Frontal cortex (tissue), 4 donors: ENCODE measurements at places on chromosomes 7 and 10. TPM values are rescaled to one million over a fixed set of nuclear protein-coding genes. Genes with fewer than 3 reads are reported as not detected.

GRCh38 chr10:76743169-76743568 lies 894.4 kb downstream of the KCNMA1 start:
- no peak for DNase-seq

GRCh38 chr10:116857156-116857555 lies 7.9 kb downstream of the ENO4 start:
- DNase-seq: no peak

The ELFN1 gene
- total RNA-seq: 5.7 TPM

DNA sequence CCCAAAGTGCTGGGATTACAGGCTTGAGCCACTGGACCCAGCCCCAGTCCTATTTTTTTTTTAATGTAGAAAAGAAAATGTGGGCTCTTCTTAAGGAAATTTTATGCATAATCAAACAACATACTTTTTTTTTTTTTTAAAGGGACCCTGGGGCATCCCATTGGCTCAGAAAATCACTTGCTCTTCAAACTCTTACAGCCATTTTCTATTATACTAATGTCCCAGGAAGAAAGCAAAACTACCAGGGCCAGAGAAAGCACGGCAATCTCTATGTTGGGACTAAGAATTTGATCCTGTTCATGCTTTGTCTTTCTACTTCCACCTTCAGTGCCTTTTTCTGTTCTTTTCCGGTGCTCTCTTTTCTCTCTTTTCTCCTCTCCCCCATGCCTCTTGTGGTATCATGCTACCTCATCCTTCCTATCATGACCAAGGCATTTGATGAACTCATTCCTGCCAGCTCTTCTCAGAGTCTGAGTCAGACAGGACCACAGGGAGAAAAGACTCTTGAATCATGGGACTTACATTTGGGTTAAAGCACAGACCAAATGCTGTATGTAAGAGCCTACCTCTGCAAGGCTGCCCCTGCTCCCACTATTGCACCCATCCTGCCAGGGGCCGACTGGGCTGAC lies 76.4 kb upstream of the CCNY start:
- no peak for DNase-seq

GRCh38 chr10:129329385-129330055 lies 137.5 kb upstream of the MGMT start:
- no peak for DNase-seq

GRCh38 chr10:44458671-44459413 lies 73.9 kb upstream of the CXCL12 start:
- DNase-seq: no peak

DNA sequence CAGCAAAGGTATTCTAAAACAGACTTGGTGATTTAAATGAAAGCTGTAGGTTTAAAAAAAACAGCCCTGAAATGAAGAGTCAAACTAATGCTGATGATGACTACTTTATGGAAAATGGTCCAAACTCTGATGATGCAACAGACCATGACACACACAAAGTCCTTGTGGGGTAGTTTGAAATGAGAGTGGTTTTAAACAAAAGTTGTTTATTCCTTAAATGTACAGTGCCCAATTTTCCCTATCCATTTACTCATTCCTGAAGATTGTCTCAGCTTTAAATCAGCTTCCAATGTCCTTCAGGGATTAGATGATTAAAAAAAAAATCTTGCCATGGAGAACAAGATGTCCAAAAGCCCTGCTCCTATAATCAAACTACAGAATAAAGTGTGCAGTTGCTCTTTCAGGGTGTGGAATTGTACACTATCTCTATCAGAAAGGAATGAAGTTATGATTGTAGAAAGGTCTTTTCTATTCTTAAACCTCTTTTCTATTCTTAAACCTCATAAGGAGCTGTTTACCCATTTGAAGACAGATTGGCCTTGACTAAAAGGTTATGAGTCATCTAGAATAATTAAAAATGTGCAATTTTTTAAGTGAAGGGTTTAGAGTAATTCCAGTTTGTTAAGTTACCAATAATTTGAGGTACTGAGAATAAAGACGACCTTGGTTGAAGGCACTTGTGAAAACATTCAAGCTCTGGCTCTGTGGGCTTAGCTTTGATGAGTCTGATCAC lies 70.2 kb upstream of the ITGA8 start:
- DNase-seq: no peak

DNA sequence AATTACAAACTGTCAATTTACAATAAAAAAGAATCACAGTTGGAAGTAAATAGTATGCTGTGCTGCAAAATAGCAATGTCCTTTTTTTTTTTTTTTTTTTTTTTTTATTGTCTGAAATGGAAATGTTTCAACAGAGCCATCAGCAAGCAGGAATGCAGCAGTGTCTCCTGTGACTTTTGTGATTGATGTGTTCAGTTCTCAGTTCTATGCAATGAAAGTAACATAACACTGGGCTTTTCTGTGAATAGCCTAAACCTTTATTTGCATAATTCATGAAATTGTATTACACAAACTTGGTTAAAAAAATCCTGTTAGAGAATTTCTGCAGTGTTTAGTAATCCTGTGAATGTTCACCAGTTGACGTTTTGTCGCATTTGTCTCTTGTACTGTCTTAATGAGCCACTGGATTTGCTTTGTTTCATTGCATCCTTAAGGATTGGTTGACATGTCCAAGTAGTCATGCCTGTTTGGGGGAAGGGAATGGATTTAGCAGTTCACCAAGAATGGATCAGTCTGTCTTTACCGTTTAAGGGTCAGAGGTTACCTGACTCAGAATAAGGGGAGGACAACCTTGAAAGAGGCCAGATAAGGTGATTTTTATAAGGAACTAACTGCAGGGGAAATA lies 192.7 kb downstream of the MLLT10 start:
- no peak for DNase-seq

The OGDHL gene
- 6.9 TPM for total RNA-seq

DNA sequence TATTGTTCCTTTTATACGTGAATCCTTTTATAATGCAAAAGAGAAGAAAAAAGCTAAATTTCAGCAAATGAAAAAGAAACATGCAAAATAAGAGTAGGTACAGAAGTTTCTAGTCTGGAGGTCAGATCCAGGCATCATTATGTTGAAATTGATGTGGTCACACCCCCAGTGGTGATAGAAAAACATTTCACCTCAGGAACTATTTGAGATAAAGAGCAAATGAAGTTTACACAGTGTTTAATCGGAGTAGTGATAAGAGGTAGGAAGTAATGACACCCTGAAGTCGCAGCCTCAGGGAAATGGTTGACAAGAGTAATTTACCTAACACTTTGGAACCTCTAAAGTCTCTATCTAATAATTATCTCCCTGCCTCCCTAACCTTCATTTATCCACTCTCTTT lies 536.0 kb upstream of the STEAP1 start:
- DNase-seq: no peak

DNA sequence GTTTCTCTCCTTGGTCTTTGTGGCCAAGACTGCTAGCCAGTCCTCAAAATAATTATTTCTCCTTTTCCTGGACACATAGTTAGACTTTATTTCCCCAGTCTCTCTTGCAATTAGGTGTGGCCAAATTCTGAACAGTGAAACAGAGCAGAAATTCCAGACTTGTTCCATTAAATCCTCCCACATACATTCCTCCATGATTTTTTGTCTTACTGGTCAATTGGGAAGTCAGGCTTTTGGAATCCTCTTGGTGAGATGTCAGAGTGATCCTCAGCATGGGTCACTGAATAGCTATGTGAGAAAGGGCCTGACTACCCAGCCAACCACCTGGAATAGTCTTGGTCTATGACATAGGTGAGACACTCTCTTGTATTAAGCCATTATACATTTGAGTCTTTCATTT lies 164.2 kb downstream of the DGKI start:
- no peak for DNase-seq

DNA sequence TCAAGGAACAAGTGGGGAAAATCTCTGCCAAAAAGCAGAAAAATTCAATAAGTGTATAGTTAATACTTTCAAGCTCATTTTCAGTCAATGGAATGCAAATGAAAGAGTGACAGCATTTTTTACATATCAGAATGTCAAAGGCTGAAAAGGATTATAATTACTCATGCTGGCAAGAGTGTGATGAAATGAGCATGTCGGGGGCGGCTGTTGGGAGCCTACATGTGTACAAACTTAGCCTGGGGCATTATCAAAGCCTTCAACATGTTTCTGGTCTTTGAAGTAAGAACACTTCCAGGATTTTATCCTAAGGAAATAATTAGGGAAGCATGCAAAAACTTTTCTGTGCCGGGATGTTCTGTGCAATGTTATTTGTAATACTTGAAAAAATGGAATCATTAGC lies 221.7 kb upstream of the LYZL1 start:
- DNase-seq: no peak

GRCh38 chr7:79529214-79529880 lies 75.9 kb upstream of the MAGI2 start:
- no peak for DNase-seq

DNA sequence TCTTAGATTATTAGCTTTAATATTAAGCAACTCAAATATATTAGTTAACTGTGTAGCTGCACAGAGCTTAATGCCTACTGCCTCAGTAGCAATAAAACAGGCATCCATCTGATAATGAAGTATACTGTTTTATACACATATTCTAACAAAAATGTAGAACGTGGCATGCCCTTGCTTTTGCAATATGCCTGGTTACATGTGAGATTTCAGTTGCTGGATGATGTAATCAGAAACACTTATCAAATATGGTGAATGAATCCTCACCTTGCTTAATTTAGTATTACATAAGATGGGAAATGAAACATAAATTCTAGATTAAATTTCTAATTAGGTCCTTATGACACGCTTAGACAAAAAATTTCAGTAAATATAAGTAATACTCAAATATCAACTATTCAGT lies 8.0 kb downstream of the DNAJC1 start:
- no peak for DNase-seq

GRCh38 chr10:70747192-70747965 lies 37.8 kb downstream of the TBATA start:
- DNase-seq: no peak

DNA sequence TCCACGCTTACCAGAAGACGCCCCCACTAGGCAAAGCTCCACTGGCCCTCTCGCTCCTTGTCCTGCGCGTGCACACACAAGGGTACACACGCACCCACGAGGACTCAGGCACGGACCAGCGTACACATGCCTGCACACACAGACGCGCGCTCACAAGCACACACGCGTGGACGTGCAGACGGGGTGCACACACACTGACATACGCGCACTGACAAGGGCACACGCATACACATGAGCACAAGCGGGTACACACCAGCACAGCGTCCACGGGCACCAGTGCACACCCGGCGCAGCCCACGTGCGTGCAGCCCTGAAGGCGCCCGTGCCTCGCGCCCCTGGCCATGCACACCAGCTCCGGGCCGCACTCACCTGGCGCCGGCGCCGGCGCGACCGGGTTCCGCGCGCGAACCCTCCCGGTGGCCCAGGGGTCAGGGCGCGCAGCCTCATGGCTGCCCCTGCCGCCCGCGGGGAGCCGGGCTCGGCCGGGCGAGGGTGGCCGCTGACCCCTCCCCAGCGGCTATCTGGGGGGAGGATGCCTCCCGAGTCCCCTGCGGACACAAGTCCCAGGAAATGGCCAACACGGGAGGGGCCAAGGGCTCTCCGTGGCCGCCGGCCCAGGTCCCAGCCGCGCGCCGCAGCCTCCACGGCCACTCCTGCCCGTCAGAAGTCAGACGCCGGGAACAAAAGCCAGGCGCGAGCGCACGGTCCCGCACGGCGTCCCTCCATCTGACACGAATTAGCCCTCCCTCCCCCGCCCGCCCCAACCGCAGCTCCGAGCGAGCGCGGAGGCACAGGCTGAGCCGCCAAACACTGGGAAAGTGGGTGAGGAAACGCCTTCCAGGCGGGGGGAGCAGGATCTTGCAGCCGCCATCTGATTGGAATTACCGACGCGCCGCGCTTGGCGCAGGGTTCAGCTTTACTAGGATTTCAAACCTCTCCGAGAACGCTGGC lies 45.0 kb downstream of the TNS3 start:
- DNase-seq: peak; percentile 34

The TAF3 gene
- 2.4 TPM for total RNA-seq

GRCh38 chr10:21499701-21500577 lies 25.5 kb downstream of the SKIDA1 start:
- DNase-seq: no peak

The CRTAC1 gene
- 7.3 TPM for total RNA-seq

The HMX3 gene
- total RNA-seq: not detected

DNA sequence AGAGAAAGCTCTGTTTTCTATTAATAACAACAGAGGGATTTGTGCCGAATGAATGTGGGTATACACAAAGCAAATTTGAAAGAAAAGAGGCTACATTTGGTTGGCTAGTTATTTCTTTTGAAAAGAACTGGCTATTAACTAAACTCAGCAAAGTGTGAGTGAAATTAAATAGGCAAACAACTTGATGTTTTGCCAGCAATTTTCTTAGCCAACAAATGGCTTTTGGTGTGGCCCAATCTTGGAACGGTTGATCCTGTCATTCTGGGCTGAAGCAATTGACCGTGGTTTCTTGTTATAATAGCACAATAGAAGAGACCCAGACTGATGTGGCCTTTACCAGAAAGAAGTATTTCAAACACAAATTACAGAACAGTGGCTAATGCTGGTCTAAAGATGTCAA lies 898.6 kb downstream of the KCNMA1 start:
- no peak for DNase-seq

The AKR1E2 gene
- total RNA-seq: 74.2 TPM

DNA sequence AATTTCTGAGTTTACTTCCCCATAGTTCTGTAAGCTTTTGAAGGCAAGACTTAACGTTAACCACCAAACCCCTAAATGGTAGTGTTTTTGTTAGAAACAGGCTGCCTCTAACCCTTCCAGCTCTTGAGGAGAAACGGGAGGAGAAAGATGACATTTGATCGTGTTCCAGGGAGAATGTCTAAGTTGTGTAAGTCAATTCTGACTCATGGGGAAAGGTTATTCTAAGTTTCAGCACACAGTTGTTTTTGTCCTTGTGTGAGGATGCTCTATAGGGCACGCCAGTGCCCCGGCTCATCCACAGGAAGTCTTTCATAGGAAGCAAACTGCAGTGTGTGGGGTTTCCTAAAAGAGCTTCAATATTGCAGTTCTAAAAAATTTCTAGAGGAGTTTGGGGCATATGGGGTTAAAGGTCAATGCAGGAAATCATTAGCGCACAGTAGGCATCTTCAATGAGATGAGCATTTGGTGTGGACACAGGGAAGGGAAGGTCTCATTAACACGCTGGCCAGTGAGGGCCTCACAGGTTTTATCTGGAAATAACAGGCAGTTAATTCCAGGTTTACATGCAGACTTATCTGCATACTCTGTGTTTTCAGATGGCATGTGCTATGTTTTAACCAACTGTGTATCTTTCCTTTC lies 638.2 kb upstream of the IGFBP3 start:
- no peak for DNase-seq

The GRID2IP gene
- total RNA-seq: 0.41 TPM

The RPEL1 gene
- total RNA-seq: not detected

DNA sequence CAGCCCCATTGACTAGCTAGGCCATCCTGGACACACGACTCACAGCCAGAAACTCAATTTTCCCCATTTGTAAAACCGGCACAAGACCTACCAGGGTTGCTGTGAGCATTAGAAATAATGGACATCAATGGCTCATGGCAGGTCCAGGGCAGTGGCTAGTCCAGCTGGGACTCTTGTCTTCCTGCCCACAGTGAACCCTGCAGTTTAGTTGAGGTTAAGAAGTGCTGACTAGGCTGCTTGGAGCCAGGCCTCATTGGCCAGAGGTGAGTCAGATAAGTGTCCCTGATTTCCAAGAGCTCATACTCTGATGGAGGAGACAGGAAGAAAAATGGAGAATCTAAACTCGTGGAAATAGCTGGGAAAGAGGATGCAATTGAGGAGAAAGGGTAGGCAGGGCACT lies 123.4 kb upstream of the ZNF92 start:
- no peak for DNase-seq

The TMEM196 gene
- 18.8 TPM for total RNA-seq

The IFT22 gene
- total RNA-seq: 33.8 TPM
